GM13976 (cell line): ENCODE measurements at places on chromosomes 16 and 17.
A peak's percentile ranks its signal among the peaks of the same experiment; 100 is the strongest.

- no peak for DNase-seq
Observed at GRCh38 chr17:3744014-3744413, 20.3 kb downstream of the HASPIN start.

- no peak for DNase-seq
Observed at GRCh38 chr16:9139965-9140364, 48.5 kb downstream of the HAPSTR1 start.

GRCh38 chr17:75240394-75241142 is 20.8 kb downstream of the GGA3 start:
- peak; percentile 67 for DNase-seq

GRCh38 chr17:44971776-44972483 is 3.8 kb upstream of the C1QL1 start:
- no peak for DNase-seq

DNA sequence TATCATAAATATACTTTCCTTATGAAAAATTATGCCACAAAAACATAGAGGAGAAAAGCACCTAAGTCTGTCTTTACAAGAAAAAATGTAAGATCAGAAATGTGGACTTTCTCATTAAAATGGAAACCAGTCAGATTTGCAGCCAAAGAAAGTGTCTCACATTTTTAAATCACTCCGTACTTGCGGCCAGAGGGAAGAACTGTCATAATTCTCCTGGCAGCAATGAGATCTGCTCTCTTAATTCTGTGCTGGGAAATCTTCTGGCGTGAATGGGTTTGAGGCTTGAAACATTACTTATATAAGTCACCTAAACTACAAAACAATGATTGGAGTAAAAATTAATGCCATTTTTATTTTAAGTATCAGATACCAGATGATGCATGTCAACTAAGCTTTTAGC is 10.7 kb downstream of the C16orf95 start:
- DNase-seq, result no peak

DNA sequence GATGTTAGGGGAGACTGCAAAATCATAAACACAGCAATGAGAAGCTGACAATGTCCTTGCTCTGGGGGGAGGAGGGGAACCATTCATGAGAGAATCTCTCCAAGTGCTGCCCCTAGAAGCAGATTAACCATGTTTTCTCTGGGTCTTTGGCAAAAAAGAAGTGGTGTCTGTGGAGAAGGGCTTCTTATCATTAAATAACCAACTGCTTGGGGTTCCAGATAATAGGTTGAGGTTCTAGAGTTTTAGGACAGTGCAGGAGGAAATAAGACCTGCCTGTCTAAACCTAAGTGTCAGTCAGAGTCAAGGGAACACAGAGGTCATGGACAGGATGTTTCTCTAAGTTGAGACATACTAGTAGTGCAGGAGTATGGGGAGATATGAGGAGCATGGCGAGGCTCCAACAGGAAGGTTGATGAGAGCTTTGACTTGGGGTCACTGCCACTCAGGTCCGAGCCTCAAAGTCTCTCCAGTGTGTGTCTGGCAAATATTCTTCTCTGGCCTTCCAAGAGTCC is 5.1 kb upstream of the ANKS4B start:
- no peak for DNase-seq
